ENCODE measurements at places on chromosomes 5 and 9.
A peak's percentile ranks its signal among the peaks of the same experiment; 100 is the strongest.

DNA sequence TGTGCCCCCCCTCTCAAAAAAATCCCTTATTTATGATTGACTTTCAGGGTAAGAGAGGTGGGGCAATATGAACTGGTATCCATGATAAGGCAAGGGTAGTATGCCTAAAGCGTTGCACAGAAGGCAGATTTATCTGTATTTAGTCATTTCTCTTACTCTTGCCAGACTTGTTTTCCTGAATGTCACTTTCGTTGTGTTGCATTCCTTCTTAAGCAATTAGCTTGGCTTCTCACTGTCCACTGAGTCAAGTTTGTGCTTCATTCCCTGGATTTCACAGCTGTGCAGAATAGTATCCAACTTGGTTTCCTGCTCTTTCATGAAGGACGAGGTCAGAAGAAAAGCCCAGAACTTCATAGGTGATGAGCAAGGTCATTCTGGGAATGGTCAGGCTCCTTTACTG is 301.5 kb upstream of the ACTBL2 start:
- DNase-seq: no peak

- DNase-seq: peak; percentile 36
These were observed at the start of gene RXRA for GRCh38 chr9:134325813-134326723. TSS of gene RXRA (plus strand) at chr9:134326455. CDS start at chr9:134326632, 177 bp downstream.

- no peak for DNase-seq
These were observed 281.9 kb upstream of the NMUR2 start for GRCh38 chr5:152686931-152687330.

GRCh38 chr9:74770508-74771261 is 117.0 kb downstream of the TRPM6 start:
- peak; percentile 46 for DNase-seq

- no peak for DNase-seq
These were observed 434.5 kb upstream of the TRPC7 start for GRCh38 chr5:136799806-136800372.

GRCh38 chr9:4618700-4619099 is 43.4 kb upstream of the PLPP6 start:
- no peak for DNase-seq

DNA sequence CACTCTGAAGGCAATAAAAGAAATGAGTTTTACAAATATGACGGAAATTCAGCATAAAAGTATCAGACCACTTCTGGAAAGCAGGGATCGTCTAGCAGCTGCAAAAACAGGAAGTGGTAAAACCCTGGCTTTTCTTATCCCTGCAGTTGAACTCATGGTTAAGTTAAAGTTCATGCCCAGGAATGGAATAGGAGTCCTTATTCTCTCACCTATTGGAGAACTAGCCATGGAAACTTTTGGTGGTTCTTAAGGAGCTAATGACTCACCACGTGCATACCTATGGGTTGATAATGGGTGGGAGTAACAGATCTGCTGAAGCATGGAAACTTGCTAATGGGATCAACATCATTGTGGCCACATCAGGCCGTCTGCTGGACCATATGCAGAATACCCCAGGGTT is 93.5 kb upstream of the RGMB start:
- no peak for DNase-seq

- DNase-seq: no peak
These were observed 3.7 kb downstream of the TUBB4B start for GRCh38 chr9:137244486-137245449.

DNA sequence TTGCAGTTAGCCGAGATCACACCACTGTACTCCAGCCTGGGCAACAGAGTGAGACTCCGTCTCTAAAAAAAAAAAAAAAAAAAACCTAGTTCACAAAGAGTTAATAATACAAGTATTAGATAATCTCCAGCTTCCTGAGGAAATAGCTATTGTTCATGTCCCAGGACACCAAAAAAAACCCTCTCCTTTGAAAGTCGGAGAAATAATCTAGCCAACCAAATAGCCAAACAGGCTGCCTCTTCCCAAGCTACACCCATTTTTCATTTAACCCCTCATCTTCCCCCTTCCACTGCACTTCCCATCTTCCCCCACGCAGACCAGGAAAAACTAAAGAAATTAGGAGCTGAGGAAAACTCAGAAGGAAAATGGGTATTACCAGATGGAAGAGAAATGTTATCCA is 23.6 kb downstream of the CNOT8 start:
- no peak for DNase-seq

GRCh38 chr9:136726631-136727191 is 14.3 kb downstream of the DIPK1B start:
- DNase-seq: no peak

GRCh38 chr5:102742215-102742614 is 12.9 kb upstream of the PAM start:
- DNase-seq: no peak

DNA sequence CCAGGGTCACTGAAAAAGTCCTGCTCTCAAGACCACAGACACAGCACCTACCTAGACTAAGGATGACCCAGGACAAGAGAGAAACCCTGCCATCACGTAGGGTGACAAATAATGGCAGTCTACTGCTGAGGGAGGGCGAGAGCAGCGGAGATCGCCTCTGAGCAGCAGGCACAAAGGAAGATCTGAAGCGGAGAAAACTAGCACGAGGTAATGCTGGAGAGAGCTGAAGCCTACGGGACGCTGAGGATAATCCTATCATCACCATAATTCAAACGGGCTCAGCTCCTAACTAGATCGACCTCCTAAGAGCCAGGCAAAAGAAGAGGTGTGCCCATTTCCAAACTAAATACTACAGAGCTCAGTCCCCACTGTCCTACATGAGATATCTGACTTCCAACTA is 41.3 kb downstream of the FBXO10 start:
- DNase-seq: no peak

- no peak for DNase-seq
These were observed 5.5 kb upstream of the SLC6A19 start for GRCh38 chr5:1195916-1196315.

GRCh38 chr9:93226819-93227218 is 42.9 kb downstream of the WNK2 start:
- no peak for DNase-seq

- no peak for DNase-seq
These were observed 186.0 kb downstream of the NXNL2 start for GRCh38 chr9:88721025-88721424.

- DNase-seq: no peak
These were observed 31.5 kb downstream of the GALNT12 start for GRCh38 chr9:98838868-98839565.

GRCh38 chr9:94860678-94861588 is 134.4 kb downstream of the AOPEP start:
- no peak for DNase-seq

- DNase-seq: no peak
These were observed 153.7 kb downstream of the TMEM232 start for GRCh38 chr5:110572729-110573128.

DNA sequence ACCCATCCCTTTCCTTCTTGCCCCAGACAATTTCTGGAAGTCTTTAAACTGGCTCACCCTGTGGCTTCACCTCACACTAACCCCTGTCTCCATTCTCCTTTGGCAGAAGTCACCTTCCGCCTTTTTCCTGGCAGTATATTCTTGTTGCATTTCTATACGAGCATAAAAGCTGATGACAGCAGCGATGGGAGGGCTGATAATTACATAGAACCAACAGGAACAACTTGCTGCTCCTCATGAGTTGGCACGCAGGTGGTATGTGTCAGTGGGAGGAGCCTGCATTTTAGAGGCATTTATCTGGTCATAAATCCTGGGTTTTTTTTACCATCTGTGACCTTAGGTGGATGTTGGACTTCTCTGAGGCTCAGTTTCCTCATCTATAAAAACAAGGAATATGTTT is 61.4 kb upstream of the CKMT2 start:
- DNase-seq: no peak

GRCh38 chr9:117616431-117616831 is 87.8 kb upstream of the TLR4 start:
- DNase-seq: no peak

DNA sequence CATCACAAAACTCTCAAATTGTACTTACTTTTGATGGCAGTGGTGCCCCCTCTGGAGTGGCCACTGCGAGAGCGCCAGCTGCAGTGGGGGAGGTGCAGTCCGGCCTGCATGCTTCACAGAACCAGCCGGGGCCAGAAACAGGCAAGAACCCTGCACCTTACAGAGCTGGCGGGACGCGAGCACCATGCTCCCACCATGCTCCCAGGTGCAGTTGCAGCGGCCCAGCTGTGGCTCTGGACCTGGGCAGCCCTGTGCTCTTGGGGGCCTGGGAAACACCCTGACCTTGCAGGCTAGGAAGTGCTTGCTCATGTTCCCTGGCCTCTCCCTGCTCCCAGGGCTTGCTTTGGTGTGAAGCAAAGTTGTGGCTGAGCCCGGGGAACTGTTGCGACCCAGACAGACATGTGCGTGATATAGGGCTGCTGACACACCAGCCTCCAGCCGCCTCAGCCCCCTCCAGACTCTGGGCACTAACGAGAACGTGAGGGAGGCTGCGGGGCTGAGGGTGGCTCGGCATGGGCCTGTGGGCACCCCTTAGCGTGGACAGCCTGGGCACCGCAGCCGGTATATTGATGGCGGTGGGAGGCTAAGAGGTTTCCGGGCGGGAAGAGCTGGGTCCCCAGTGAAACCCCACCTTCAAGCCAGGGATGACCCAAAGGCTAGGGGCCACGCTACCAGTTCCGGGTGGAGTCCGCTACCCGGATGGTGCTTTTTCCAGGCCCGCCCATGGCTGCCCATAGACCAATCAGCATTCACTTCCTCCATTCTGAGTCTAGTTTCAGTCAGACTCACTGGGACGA is 1809.9 kb upstream of the ACO1 start:
- DNase-seq: no peak

DNA sequence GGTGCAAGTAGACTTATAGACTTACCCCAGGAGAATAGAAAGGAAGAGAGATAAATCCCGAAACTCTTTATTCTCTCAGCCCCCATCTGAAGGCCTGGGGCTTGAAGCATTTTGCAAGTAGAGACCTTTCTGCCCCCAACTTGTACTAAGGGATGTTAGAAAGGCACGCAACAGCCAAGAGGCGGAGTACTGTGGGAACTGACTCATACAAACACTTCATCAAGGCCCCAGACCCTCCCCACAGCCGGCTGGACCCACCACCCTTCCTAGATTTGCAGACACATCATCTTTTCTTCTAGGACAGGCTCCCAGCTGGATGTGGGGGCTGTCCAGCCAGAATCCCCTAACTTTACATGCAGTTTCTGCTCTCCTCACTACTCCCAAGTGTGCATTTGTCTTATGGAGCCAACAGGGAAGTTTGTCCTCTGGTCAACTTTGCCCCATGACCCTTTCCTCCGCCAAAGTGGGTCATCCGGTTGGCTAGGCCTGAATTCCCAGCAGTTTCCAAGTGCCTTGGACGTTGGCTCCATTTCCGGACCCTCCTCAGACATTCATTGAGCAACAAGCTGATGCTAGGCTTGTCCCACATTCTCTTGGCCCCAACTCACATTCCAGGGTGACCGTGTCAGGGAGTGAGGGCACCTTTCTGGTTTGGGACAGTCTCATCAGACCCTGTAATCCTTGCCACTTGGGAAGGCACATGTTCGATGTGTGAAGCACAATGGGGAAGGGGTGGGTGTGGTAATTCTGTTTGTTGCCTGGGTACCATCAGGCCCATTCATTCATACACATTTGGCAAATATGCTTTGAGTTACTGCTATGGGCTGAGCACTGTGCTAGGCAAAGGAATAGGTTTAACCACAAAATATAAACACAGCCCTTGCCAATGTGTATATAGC is 64.6 kb downstream of the ABLIM3 start:
- DNase-seq: no peak

DNA sequence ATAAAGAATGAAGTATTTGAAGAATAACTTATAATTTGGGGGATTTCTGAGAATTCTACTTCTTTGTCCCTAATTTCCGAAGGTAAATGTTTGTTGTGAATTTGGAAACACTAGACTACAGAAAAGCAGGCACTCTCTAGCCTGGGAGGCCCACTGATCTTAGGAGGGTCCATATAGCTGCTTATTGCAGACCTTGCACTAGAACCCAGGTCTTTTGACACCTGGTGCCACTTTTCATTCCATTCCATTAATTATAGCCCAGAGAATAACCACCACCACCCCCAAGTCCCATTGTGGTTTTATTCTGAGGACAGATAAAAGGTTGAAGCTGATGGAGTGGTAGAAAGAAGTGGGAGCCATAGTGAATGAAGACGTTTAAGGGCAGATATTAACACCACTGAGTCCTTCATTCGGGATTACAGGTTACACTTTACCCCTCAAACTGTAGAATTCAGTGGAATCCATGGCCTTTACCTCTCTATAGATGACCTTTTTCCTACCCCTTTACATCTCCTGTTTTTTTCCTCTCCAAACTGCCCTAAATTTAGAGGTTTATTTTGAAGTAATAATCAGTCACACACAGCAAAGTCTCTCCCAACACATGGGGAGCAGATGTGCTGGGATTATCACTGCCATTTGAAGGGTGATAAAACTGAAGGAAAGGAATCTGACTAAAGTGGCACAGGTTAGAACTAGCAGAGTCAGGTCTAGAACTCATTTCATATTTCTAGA is 12.0 kb upstream of the PSMD5 start:
- DNase-seq: no peak

DNA sequence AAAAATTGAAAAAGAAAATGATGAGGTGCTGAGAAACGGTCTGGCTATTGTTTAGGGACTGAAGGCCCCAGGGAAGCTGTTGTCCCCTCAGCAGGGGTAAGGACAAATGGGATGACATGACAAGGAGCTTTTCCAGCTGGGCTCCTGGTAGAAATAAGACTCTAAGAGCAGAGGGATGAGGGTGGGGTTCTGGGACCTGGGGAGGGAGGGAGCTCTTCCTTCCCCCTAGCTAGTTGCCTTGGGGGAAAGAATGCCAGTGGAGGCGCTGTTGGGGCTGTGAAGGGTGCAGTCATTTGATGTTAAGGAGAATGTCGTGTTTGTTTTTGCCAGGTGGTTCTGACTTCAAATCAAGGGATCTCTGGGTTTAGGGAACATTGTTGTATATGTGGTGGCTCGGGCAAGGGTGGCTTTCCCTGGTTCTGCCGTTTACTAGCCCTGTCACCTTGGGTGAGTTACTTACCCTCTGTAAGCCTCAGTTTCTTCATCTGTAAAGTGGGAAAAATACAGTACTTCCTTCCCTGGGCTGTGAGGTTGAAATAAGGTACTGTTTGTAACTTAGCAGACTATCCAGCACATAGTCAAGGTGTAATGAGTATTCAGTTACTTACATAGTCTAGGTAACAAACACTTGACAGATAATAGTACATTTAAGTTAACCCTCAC is 47.8 kb downstream of the WWC1 start:
- no peak for DNase-seq

GRCh38 chr9:107504585-107505455 is 15.3 kb upstream of the KLF4 start:
- no peak for DNase-seq

DNA sequence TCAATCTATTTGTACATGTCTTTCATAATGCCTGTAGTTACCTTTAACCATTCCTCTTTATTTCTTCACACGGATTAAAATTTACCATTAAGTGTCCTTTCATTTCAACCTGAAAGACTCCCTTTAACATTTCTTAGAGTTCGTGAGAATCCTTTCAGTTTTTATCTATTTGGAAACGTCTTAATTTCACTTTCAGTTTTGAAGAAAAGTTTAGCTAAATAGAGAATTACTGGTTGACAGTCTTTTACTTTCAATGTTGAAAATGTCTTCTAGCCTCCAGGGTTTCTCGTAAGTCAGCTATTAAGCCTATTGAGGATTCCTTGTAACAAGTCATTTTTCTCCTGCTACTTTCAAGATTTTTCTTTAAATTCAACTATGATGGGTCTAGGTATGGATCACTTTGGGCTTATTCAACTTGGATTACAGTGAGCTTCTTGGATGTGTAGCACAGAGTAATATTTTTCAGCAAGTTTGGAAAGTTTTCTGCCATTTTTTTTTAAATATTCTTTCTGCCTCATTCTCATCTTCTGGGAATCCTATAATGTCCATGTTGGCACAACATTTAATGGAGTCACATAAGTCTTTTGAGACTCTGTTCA is 48.5 kb downstream of the RFX3 start:
- no peak for DNase-seq

- no peak for DNase-seq
These were observed 55.9 kb upstream of the PHF2 start for GRCh38 chr9:93520523-93520922.

All from NT2/D1 (cell line).